Spinal cord (tissue), 10 donors: ENCODE measurements at places on chromosomes 7 and 10. TPM values are rescaled to one million over a fixed set of nuclear protein-coding genes. Genes with fewer than 3 reads are reported as not detected.
A peak's percentile ranks its signal among the peaks of the same experiment; 100 is the strongest.

DNA sequence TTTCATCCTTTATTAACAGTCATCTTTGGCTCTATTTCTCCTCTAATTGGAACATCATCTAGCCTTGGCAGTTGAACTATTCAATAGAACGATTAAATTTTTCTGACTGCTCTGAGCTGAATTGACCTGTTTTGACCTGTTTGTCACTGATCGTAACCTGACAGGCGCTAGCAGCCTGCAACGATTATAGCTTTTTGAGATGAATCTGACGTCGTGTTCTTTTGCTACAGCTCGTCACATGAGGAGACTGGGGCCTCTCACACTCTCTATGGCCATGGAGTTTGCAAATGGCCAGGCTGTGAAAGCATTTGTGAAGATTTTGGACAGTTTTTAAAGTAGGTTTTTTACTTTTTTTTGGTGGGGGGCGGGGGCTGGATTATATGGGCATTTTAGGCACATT is 229.8 kb downstream of the FOXP2 start:
- no peak overlapping the region for H3K27ac ChIP-seq
- H3K36me3 ChIP-seq, result no peaks in the 10 kb centered on the region
- DNase-seq, result no peak
- H3K4me3 ChIP-seq, result no peak overlapping the region
- no peaks in the 10 kb centered on the region for H3K4me1 ChIP-seq

The ZNF107 gene
- total RNA-seq, result 12.2 TPM

DNA sequence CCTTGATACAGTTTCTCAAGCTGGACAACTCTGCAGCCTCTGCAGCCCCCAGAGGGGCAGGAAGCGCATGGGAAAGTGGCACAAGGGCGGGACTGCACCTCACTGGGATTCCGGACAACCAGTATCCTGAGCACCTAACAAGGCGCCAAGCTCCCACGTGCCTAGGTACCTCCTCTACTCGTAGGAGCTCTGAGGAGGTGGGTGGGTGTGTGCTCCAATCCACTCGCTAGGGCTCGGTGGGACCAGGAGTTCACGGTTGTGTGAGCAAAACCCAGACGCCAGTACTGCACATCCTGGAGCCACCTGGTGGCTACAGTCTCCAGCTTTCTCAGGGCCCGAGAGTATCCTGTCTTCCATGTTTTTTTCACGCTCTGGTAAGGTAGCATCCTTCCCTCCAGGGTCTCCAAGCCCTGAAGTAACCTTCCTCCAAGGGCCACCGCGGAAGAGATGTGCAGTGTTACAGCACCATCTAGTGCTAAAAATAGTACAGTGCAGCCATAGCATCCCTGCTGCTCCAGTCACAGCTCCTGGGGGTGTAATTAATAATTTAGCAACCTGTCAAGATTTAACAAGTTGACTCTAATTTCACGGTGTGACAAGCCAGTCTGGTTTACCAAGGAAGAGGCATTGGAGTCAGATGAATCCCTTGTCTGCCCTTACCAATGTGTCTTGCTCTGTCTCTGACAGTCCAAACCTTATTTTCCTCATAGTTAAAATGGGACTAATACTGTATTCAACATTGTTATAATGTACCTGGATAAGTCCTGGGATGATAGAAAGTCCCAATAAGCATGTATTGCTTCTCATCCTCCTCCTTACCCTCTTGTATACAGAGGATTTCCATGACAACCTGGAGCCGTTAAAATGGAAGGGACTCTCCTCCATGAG is 70.4 kb downstream of the HERPUD2 start:
- no peak overlapping the region for H3K27ac ChIP-seq
- peaks cover 6% of the 10 kb centered on the region for H3K4me1 ChIP-seq
- H3K36me3 ChIP-seq, result no peaks in the 10 kb centered on the region
- H3K4me3 ChIP-seq, result no peak overlapping the region
- peak; percentile 31 for DNase-seq

The GDF2 gene
- not detected for total RNA-seq

The TCERG1L gene
- 1.9 TPM for total RNA-seq

DNA sequence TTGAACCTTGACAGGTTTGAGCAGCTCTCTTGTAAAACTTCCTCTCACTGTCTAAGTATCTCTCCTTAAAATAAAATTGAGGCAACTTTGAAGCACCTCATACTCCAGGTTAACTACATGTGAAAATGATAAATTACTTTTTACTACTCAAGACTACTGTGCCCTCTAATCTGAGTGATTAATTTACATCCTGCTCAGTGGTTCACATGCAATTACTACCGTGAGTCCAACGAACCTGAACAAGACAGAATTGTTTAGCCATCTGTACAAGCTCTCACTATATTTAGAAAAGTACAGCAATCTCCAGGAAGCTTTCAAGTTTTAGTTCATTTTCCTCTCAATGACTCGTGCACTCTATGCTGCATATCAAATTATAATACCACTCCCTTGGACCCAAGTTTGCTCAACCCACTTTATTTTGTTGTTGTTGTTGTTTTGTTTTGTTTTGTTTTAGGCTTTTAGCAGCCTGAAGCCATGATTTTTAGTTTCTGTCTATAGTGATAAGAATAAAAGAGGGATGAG is 21.2 kb downstream of the PDE1C start:
- no peaks in the 10 kb centered on the region for H3K4me1 ChIP-seq
- no peak overlapping the region for H3K27ac ChIP-seq
- no peak for DNase-seq
- no peak overlapping the region for H3K4me3 ChIP-seq
- H3K36me3 ChIP-seq, result no peaks in the 10 kb centered on the region

DNA sequence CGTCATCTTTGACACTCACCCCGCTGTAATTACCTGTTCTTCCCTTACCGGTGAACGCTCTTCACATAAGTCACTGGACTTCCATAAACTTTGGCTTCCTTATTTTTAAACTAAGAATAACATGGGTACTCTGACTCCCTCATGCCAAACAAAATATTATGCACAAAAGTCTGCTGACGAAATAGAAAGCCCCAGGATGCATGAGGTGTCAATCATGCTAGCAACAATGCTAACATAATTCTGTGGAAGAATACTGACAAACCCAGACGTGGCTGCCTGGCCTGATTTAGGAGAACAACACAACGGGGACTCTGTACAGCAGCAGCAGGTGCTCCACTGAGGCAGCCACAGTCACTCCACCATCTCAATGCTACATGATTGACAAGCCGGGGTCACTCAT is 137.5 kb downstream of the CCDC71L start:
- no peaks in the 10 kb centered on the region for H3K4me1 ChIP-seq
- DNase-seq, result no peak
- no peaks in the 10 kb centered on the region for H3K27me3 ChIP-seq
- no peaks in the 10 kb centered on the region for H3K36me3 ChIP-seq
- no peak overlapping the region for H3K27ac ChIP-seq
- H3K4me3 ChIP-seq, result no peak overlapping the region

DNA sequence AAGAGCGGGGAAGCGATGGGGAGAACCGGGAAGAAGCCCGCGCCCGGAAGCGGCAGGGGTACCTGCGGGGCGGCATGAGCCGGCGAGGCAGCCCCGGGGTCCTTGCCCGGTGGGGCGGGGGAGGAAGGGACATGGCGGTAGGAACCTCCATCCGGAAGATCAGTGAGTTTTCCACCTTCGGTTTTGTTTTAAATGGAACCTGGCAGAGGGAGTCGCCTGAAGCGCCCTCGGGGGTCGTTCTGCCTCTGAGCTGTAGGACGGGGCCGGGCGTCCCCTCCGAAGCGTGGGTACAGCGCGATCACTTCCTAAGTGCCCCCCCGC is 471 bp downstream of the PFKP start:
- H3K36me3 ChIP-seq, result peaks cover 8% of the 10 kb centered on the region
- peak overlapping the region; percentile 72 for H3K4me3 ChIP-seq
- peaks cover 18% of the 10 kb centered on the region for H3K27me3 ChIP-seq
- H3K4me1 ChIP-seq, result peaks cover 34% of the 10 kb centered on the region

GRCh38 chr7:140458916-140459315 is 20.4 kb downstream of the MKRN1 start:
- H3K27me3 ChIP-seq, result no peaks in the 10 kb centered on the region
- H3K36me3 ChIP-seq, result peaks cover 34% of the 10 kb centered on the region
- H3K4me1 ChIP-seq, result no peaks in the 10 kb centered on the region
- no peak for DNase-seq
- H3K4me3 ChIP-seq, result no peak overlapping the region

DNA sequence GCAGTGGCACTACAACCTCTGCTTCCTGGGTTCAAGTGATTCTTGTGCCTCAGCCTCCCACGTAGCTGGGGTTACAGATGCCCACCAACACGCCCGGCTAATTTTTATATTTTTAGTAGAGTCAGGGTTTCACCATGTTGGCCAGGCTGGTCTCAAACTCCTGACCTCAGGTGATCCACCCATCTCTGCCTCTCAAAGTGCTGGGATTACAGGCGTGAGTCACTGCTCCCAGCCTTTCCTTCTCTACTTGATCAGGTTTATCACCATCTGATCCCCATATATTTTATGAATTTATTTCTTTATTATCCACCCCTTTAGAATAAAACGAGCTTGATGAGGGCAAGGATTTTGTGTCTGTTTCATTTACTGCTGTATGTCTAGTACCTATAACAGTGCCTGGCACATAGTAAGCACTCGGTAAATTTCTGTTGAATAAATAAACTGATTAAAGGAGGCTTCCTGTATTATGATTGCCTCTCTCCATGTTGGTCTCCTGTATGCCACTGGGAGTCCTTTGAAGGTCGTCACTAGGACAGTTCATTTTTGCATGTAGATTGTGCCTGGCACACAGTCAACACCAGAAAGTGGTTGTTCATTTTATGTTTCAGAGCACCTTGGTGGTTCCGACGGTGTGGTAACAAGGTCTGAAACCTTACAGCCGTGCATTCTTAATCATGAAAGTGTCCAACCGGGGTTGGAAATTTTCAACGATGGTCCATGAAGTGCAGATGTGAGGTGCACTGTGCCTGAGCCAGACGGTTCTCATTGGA is 9.6 kb upstream of the EIF3A start:
- H3K27ac ChIP-seq, result no peak overlapping the region
- DNase-seq, result no peak
- H3K27me3 ChIP-seq, result no peaks in the 10 kb centered on the region
- H3K4me1 ChIP-seq, result peaks cover 3% of the 10 kb centered on the region

The IFIT1 gene
- total RNA-seq, result 35.3 TPM

DNA sequence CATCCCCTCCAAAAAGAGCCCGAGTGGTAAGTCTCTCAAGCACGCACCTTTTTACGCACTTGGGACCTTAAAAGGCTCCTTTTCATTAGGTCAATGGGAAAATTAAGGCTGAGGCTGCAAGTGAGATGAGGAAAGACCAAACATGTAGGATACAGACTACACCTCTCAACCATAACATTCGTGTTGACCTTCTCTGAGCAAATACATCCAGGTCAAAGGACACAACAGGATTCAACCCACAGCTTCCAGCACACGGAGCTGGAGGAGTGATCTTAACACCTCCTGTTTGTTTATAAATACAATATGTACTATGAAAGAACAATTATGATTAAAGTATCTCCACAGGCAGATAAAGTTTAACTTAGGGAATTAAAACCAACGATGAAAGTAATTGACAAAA is 9.7 kb downstream of the SFMBT2 start:
- no peak overlapping the region for H3K27ac ChIP-seq
- DNase-seq, result no peak
- no peak overlapping the region for H3K4me3 ChIP-seq
- H3K4me1 ChIP-seq, result peaks cover 8% of the 10 kb centered on the region
- no peaks in the 10 kb centered on the region for H3K36me3 ChIP-seq
- no peaks in the 10 kb centered on the region for H3K27me3 ChIP-seq

DNA sequence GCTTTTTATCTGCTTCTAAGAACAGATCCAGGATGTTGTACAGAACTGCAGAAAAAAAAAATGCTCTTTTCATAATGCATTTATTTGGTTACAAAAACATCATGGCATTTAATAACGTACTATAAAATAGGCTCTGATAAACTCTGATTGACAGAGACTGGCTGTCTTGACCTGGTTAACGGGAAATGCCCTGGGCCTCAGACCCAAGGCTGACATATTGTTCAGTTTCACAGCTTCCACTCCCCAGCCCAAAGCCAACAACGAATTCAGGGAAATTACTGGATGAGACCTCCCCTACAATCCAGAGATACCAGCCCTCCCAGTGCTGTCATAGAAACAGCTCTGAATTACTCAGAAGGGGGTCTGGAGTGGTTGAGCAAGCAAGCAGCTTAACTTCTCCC is 260.1 kb downstream of the CREB5 start:
- no peaks in the 10 kb centered on the region for H3K36me3 ChIP-seq
- DNase-seq, result no peak
- H3K4me1 ChIP-seq, result no peaks in the 10 kb centered on the region
- H3K27me3 ChIP-seq, result no peaks in the 10 kb centered on the region
- no peak overlapping the region for H3K4me3 ChIP-seq

The FZD1 gene
- 26.3 TPM for total RNA-seq

GRCh38 chr7:131106681-131107336 is 220.9 kb upstream of the MKLN1 start:
- DNase-seq, result no peak
- H3K27me3 ChIP-seq, result peaks cover 20% of the 10 kb centered on the region
- H3K4me1 ChIP-seq, result peaks cover 31% of the 10 kb centered on the region
- peak overlapping the region; percentile 63 for H3K27ac ChIP-seq
- H3K36me3 ChIP-seq, result no peaks in the 10 kb centered on the region

DNA sequence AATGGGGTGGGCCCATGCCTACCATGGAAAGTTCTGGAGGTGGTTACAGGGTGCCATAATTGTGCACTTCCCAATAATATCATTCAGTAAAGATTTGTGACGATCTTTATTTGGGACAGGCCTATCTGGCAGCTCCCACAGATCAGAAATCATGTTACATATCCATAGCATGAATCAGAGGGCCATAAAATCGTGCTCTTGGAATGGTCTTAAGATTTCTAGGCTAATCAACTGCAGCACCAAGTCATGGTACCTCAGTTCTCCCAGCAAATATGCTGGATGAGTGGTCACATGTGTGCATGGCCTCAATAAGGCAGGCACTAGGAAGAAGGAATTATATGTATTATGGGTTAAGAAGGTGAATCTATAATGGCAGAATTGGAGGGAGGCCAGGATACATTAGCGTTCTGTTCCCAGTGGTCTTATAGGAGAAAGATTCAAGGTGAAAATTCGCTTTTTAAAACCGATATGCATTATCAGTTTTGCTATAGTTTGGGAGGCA is 134.7 kb downstream of the NRP1 start:
- DNase-seq, result no peak
- H3K36me3 ChIP-seq, result no peaks in the 10 kb centered on the region
- H3K27me3 ChIP-seq, result no peaks in the 10 kb centered on the region
- peaks cover 8% of the 10 kb centered on the region for H3K4me1 ChIP-seq

GRCh38 chr10:132556994-132557441 is 19.4 kb downstream of the INPP5A start:
- H3K4me1 ChIP-seq, result no peaks in the 10 kb centered on the region
- no peak overlapping the region for H3K4me3 ChIP-seq
- no peak overlapping the region for H3K27ac ChIP-seq
- H3K36me3 ChIP-seq, result peaks cover 8% of the 10 kb centered on the region
- no peak for DNase-seq
